Stimulated activated CD4-positive, alpha-beta T cell treated with anti-CD3 and anti-CD28 coated beads, TNF-alpha, amount 100 ng/mL, for 48 hours (primary cell): ENCODE measurements at places on chromosomes 11 and 22.

DNA sequence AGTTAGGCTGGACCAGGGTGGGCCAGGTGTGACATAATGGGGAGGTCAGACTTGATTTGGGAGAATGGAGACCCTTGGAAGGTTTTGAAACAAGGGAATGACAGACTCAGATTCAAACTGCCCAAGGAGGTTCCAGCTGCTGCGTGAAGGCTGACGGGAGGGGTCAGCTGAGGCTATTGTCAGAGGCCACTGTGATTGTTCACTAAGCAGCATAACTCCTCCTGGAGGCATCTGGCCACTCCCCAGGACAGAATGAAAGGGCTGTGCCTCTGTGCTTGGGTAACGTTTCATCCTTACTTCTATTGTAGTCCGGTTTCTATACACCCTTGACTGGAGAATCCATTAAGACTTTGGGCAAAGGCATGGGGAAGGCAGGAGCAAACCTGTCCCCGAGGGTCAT is 126.6 kb downstream of the DSCAML1 start:
- no peak for DNase-seq

DNA sequence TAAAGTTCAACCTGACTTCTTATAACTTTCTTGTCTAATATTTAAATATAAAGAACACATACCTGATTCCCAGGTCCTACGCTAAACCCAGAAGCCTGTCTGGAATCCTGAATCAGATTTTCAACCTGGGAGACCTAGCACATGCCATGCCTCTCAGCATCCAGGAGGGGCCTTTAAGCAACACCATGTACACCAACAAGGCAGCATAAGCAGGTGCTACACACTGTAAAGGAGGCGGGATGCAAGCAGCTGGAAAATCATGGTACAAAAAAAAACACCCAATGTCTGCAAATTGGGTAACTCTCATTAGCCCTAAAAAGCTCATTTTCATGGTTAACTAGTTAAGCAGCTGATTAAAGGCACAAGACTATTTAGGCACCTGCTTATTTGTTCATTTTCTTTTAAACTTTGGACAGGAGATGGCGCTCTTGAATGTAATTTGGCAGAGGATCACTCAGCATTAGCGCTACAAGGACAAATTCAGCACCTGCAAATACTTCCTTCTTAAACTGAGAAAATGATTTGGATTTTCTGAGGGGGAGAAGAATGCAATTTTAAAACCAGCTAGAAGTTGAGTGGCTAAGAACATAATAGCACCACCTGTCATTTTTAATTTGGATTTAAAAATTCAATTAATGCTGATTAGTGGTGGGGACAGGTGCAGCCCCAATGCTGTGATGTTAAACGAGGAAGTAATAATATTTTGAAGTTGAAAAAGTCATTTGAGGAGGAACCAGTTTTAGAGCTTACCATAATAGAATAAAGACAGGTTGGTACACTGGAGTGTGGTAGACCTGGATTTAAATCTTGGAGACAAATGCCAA is 104.0 kb downstream of the FAR1 start:
- DNase-seq = peak; percentile 23

DNA sequence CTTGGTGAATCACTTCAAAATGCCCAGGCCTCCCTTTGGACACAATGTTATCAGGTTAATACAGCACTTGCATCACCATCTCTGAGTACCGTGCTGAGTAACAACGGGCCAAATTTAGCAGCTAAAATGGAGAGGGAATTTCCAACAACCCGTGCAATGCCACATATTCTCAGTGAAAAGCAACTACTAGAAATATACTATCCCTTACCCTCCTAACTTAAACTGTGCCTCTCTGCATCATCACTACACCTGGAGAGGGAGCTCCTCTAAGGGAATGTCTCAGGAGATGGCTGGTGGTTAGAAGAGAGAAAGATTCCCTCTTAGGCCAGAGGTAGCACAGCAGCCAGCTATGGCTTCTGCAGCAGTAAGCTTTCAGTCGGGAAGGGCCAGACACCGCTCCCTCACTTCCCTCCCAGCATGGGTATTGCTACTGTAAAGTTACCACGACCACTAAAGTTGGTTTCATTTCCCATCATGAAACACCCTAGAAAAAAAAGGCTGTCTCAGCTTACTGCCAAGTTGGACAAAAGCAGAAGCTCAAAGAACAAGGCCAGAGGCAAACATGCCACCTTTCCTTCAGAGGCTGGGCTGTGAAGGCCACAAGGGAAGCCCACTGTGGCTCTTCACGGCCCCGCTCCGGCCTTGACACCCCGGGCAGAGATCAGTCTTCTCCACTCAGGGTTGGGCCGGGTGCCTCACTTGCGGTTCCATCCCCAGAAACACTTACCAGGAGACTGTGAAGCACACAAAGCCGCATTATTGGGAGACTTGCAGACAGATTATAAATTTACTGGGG is 3.9 kb downstream of the MAML2 start:
- peak; percentile 27 for DNase-seq

DNA sequence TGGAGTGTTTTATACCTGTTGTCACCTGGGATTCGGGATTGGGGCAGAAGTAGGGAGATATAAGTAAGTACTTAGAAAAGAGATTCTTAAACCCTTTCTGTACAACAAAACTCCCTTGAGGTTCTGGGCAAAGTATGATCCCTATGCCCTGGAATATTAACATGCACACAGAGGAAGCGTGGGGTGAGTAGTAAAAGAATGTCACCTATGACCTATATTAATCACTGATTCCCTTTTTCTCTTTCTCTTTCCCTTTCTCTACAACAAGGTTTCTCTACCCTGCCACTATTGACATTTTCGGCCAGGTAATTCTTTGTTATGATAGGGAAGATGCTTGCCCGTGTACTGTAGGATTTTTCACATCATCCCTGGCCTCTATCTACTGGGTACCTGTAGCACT is 209.7 kb upstream of the PLET1 start:
- no peak for DNase-seq

- no peak for DNase-seq
Observed at GRCh38 chr11:61076506-61077304, 25.6 kb upstream of the CD5 start.
